ENCODE measurements at places on chromosomes 2 and 18. TPM values are rescaled to one million over a fixed set of nuclear protein-coding genes. Genes with fewer than 3 reads are reported as not detected.

The FAM161A gene
- 2.5 TPM for total RNA-seq

The ABCB6 gene
- 30.9 TPM for total RNA-seq

The OSBPL6 gene
- total RNA-seq = 4.1 TPM

The ACOXL gene
- total RNA-seq = not detected

The ATG4B gene
- total RNA-seq = 39.5 TPM

The BMP10 gene
- total RNA-seq = not detected

The DCDC2C gene
- not detected for total RNA-seq

The SCN9A gene
- 0.78 TPM for total RNA-seq

The SIX2 gene
- 11.4 TPM for total RNA-seq

The MAL gene
- not detected for total RNA-seq

The SCN3A gene
- not detected for total RNA-seq

All from subcutaneous preadipocyte (primary cell).